ENCODE measurements at places on chromosomes 4 and X. TPM values are rescaled to one million over a fixed set of nuclear protein-coding genes. Genes with fewer than 3 reads are reported as not detected.

DNA sequence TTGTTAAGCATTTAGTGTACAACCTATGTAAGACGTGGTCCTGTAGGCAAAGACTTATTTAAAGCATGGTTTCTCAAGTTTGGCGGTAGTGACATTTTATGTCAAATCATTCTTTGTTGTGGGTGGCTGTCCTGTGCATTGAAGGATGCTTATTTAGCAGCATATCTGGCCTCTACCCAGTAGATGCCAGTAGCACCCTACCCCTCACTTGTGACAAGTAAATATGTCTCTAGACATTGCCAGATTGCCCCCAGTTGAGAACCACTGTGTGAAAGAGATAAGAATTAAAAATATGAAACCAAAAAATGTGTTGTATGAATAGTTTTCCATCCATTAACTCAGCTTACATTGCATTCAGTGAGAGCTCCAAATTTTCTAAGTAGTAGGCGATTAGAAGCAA is 25.5 kb downstream of the MMAA start:
- no peak for DNase-seq

GRCh38 chrX:78527263-78527662 is 131.9 kb downstream of the RTL3 start:
- DNase-seq, result no peak

- no peak for DNase-seq
Measured at GRCh38 chrX:15344106-15344505, 8.8 kb upstream of the PIGA start.

BEND2 gene
- not detected for total RNA-seq

FGF2 gene
- total RNA-seq, result 5.8 TPM

All from transverse colon (tissue), 4 donors.